Posterior cingulate gyrus (tissue), 11 donors: ENCODE measurements at places on chromosomes 6 and 20.

DNA sequence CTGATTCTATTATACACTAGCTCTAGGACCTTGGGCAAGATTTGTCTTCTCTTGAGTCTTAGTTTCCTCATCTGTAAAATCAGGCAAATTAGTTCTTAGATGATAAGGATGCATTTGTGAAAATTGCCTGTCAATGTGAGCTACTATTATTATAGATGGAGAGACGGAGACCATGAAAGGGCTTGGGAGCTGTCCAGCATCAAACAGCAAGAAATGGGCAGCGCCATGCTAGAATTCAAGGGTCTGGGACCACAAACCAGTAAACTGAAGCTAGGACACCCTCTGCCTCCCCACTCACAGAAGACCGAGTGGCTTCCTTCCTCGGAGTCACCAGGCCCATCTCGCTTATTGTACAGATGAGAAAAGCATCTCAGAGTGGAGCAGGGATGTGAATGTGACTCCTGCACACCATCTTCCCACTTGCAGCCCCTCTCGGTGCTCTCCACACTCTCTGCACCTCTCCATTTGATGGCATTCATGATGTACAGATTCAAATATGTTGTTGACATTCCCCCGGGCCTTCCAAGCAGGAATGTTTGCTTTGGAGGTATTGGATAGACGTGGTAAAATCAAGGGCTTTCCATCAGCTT is 24.1 kb upstream of the BPIFA3 start:
- no peak for DNase-seq

- peak; percentile 86 for DNase-seq
These were observed at the start of gene DDO for GRCh38 chr6:110415086-110415916. Gene DDO, minus strand, starts transcription at chr6:110415575. Its CDS starts 2,113 bp downstream, at chr6:110413462.

- DNase-seq: no peak
These were observed 115.2 kb downstream of the TOX2 start for GRCh38 chr20:44029848-44030230.

DNA sequence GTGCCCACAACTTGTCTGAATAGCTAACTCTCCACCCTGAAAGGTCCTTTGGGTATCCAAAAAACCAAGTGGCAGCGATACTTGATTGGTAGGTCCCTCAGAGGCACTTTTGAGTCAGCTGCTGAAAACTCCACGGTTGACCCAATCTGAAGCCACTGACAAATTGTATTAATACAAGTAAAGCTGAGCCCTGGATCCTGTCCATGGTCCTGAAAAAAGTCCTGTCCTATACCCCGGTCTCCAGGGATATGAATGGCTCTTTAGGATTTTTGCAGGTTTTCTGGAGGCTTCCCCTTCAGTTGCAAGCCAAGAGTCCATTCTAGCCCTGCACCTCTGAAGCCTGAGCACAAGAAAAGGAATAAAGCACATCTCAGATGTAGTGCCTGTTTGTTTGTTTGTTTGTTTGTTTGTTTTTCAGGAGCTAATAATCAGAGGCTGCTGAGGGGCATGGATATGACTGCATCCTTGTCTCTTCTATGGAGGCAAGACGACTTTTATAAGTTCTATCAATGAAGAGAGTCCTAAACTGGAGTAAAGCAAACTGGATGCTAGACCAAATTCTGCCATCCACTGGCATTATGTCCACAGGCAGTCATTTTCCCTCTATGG is 1.7 kb upstream of the SLC12A5 start:
- no peak for DNase-seq

GRCh38 chr6:20541382-20541781 is 7.1 kb downstream of the CDKAL1 start:
- no peak for DNase-seq

- DNase-seq: no peak
These were observed 14.4 kb downstream of the NEDD9 start for GRCh38 chr6:11218102-11218442.
